ENCODE measurements at places on chromosomes 6 and 20.

DNA sequence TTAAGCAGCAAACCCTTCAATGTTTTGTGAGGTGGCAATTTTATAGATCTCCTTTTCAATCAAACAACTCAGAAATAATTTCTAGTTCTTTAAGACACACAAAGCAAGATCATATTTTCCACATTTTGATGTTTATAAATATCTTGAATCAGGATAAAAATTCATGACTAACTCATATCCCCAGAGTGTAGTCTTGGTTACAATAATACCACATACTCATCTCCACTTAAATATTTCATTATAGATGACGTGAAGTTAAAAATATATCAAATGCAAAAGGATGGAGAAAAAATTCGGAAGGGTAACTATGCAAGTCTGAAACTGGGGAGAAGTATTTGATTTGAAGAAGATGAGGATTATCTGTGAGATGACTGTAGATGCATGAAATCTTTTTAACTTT is 59.8 kb upstream of the HIVEP1 start:
- DNase-seq, result no peak

DNA sequence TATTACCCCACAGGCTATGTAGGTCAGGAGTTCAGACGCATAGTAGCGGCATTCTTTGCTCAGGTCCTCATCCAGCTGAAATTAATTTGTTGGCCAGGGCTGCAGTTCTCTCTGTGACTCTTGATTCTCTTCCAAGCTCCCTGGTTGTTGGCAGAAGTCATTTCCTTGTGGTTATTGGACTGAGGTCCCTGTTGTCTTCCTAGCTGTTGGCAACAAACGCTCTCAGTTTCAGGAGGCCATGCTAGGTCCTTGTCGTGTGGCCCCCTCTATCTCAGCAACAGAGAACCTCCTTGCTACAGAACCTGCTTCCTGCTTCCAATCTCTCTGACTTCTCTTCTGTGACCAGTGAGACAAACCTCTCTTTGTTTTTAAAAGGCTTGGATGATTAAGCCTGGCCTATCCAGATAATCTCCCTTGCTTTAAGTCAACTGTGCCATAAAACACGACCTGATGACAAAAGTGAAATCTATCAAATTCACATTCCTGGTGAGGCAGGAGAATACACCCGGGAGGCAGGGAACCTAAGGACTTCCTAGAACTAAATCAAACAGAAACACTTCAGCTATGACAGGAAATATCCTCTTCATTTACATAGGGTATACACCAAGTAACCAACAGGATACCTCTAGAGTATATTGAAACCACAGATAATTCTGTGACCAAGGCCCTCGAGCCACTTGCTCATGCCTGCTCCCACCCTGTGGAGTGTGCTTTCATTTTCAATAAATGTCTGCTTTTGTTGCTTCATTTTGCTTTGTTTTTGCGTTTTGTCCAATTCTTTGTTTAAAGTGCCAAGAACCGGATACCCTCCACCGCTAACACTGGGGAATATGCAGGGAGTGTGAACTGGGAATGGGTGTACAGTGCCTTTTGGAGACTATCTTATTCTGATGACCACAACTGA is 196.0 kb downstream of the BTBD3 start:
- DNase-seq, result no peak

GRCh38 chr20:4341804-4342485 is 326.6 kb upstream of the RNF24 start:
- DNase-seq, result no peak

GRCh38 chr6:127937102-127937501 is 36.2 kb upstream of the THEMIS start:
- DNase-seq, result no peak

- DNase-seq, result no peak
Measured at GRCh38 chr20:63244468-63244867, 8.8 kb downstream of the BIRC7 start.

- DNase-seq, result no peak
Measured at GRCh38 chr6:5125152-5126006, 40.2 kb downstream of the PPP1R3G start.

DNA sequence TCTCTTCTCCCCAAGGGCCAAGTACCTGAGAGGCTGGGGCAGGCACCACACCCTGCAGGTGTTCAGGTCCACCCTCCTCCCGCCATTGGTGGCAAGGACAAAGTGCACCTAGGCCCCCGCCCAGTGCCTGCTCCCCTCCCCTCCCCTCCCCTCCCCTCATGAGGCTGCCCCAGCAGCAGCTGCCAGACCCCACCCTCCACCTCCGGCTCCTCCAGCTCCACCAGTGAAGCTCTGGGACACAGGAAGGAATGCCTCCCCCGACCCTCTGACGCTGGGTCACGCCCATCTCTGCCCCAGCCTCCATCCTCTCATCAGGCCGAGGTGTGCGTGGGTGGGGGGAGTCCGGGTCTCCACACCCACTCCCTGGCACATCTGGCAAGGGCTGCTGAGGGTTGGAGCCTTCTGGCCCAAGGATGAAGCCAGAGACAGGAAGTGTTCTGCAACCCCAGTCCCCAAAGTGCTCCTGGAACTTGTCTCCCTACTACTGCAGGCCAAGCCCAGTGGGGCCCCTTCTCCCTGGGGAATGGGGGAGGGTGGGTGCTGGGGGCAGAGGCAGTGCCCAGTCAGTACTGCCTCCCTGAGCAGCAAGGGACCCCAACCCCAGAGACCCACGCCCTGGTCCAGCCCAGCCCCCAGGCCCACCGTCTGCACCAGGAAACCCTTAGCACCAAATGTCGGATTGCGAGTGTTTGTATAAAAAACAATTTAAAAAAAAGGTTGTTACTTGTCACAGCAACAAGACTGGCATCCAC is 1.6 kb upstream of the UCKL1 start:
- DNase-seq, result no peak

DNA sequence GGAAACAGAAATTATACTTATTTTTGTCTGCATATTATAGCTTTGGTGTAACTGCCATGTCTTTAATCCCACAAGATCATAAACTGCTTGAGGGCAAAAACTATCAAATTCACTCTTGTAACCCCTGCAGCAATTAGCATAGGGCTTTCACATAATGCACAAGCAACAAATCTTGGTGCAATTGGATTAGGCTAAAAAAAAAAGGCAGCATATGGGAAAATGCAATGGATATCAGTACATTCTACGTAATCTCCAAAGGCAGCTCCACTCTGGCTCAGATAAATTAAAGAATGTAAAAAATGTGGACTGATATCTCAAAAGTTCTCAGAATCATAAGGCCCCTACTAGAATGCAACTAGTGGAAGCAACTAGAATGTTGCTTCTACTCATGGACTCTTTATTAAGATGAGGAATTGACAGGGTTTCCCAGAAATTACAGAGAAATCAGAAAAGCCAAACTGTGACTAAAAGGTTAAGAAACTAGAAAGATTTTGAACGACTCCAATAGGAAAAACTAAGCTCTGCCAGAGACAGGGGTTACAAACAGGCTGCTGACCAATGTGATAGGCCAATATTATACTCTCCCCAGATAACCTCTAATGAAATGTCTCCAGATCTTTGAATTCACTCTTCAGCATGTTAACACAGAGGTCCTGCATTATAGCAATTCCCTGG is 55.0 kb downstream of the FILIP1 start:
- DNase-seq, result no peak

DNA sequence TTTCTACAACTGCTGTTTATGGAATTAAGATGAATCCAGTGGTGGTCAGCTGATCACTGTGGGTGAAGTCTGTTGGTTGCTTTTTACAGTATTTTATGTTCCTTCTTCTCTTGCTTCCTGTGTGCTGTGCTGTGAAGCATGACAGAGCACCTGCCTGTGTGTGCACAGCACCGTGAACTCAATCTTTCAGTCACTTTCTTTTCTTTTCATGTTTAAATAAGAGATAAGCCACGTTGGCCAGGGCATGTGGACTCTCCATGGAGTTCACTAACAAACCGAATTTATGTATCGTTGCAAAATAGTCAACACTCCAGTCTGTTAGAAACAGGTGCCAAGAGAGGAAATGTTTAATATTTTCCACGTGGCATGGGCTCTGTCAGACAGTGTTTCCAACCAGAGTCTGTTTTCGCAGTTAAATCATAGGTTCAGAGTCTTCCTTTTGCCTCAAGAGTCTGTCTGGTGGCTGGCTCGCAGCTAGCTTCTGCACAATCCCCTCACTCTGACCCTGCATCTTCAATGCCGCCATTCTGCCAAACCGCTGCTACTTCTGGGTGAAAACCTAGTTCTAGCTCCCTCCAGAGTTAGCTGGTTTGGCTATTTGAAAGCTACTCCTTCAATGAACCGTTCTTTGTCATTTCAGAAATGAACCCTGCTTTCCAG is 73.2 kb downstream of the QRSL1 start:
- no peak for DNase-seq

DNA sequence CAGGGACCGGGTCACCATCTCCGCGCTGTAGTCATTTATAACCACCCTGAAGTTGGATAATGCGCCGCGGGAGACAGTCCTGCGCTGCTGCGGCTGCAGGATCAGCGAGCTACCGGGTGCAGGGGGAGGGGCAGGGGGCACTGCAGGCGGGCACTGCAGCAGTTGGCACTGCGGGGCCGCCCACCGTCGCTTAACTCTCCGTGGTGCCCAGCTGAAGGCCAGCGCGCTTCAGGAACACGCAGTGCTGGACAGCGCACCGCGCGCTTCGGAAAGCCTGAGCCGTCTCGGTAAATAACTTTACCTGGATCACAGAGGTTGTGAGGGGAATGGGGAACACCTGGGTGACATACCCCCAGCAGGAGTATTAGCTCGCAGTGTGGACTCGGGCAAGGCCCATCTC is 12.4 kb upstream of the LRFN2 start:
- DNase-seq, result no peak

DNA sequence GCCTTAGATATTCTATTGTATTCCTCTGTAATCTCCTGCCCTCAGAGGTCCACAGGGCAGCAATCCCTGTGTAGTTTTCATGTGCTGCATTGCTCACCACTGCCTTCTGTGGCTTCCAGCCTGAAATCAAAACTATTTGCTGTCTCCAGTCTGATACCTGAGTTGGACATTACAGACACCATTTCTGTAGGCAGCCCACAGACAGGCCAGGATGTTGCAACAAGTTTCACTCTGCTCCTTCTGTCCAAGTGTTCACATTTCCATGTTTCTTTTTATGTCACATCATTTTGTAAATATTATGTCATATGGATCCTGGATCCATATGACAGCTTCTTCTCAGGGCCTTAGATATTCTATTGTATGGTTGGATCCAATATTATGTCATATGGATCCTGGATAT is 21.7 kb downstream of the ECI2 start:
- no peak for DNase-seq

DNA sequence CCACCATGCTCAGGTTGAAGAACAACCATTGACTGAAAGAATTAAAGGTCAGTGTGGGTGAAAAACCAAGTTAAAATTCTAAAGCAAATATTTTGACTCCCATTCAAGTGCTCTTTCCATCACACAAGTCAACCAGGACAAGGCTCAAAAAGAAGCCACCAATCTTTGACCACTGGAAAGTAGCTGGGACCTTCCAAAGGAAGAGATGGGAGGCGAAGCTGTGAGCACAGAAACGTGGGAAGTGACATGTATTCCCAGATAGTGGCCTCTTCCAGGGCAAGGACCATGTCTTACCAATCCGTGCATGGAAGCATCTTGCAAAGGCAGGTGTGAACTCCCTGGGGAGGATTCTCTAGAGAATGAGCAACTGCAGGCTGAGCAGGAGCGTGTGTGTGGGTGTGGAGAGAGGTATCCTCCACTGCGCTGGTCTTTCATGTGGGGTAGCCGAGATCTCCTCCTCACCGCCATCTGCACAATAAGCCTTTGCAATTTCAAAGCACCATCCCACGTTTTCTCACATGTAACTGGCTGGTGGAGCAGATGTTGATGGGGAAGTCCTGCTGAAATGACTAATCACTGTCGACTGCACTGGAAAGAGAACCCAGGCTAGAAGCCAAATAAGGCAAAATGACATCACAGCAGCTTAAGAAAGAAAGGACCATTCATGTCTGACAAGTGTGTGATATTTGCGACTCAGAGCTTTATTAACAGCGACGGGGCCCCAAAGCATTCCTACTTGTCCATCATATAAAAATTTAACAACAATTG is 189.4 kb upstream of the RREB1 start:
- DNase-seq, result peak; percentile 48

DNA sequence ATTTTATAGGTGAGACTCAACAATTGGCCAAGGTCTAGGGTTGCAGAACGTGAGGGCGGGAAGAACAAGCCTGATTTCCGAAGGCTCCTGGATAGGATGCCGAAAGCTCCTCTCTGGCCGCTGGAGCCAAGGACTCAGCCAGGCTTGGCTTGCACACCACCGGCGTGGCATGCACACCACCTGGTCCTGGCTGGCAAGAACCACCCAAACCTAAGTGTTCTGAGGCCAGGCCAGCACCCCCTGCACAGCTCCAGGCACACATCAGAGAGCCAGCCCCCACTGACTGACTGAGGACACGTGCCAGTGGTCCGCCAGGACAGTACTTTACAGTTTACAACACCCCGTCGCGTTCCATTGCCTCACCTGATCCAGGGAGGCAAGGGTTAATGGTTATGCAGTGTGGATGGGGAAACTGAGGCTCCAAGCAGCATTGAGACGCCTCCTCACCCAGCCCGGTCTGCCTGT is 414 bp downstream of the TGM2 start:
- no peak for DNase-seq

DNA sequence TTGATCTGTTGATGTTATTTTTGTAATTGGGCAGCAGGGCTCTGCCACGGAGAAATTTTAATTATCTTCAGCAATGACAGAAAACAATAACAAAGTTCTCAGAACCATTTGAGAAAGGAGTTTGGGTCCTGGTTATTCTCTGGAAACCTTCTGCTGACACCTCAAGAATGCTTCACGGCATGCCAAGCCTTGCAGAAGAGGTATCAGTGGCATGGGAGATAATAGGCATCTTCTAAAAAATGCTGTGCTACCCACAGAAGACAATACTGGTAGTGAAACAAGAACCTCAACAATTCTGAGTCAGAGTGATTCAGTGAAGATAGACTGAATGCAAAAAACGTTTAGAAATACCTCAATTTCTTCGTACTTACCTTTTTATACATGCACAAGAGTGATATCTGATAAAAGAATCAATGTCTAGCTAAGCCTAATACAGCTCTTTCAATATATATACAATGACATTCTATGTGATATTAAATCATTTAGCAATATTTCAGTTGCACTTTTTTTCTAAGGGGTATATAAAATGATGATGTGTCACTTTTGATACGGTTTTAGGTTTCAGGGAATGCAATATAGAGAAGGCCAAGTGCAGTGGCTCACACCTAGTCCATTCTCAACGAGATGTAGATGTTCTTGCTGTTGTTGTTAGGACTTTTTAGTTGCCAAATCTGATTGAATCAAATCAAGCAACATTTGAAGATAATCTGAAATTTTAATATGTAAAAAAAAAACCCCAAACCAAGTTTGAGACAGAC is 110.4 kb upstream of the COL21A1 start:
- no peak for DNase-seq

- DNase-seq, result no peak
Measured at GRCh38 chr20:48260129-48260756, 475.0 kb upstream of the SULF2 start.

- no peak for DNase-seq
Measured at GRCh38 chr20:58634059-58634458, 17.0 kb upstream of the STX16 start.

GRCh38 chr6:43355862-43356590 is 13.4 kb downstream of the ZNF318 start:
- no peak for DNase-seq

All from thymus (tissue), 14 donors.